Natural killer cell (primary cell): ENCODE measurements at places on chromosomes 12 and 14. TPM values are rescaled to one million over a fixed set of nuclear protein-coding genes. Genes with fewer than 3 reads are reported as not detected.

- DNase-seq, result no peak
Measured at GRCh38 chr12:69648476-69648875, 37.8 kb upstream of the LRRC10 start.

DNA sequence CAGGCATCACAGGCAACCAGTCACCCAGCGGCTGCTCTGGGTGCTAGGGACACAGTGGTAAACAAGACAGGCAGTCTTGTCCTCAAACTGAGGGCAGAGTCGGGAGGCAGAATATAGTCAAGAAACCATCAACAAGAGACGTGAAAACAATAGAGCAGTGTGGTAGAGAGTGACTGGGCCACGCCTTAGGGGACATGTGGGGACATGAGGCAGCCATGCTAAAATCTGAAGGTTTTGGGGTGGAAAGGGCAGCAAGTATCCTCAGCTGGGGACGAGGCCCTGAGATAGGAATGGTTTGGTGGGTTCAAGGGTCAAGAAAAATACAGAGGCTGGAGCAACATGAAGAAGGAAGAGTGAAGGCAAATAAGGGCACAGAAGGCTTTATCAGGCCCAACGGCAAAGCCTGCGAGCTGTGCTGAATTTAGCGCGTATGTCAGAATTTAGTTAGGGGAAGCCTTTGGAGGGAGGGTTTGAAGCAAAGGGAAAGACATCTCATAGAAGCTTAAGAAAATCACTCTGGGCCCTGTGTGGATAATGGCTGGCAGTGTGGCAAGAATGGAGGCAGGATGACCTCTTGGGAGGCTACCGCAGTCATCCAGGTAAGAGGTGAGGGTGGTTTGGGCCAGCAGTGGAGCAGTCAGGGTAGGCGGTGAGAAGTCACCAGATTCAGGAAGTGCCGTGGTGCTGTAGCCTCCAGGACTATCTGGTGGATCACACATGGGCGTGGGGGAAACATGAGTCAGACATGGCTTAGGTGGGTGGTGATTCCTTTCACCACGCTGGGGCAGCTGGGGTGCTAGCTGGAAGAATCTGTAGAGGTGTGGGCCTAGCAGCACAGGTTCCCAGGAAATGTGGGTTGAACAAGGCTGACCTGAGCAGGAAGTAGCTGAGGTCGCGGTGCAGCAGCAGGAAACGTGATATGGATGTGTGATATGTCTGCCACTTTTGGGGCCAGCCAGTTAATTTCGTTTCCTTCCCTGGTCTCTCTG is 3.0 kb downstream of the EVL start:
- peak; percentile 85 for DNase-seq

GRCh38 chr12:53579545-53579955 is 46.6 kb downstream of the ATF7 start:
- DNase-seq, result no peak

GRCh38 chr14:91294153-91294552 is 49.6 kb upstream of the GPR68 start:
- no peak for DNase-seq

GRCh38 chr12:126569706-126570105 is 1504.5 kb downstream of the AACS start:
- no peak for DNase-seq

GRCh38 chr12:25817166-25817565 is 141.3 kb upstream of the RASSF8 start:
- DNase-seq, result no peak

- no peak for DNase-seq
Measured at GRCh38 chr12:68919581-68920239, 13.3 kb downstream of the CPM start.

DNA sequence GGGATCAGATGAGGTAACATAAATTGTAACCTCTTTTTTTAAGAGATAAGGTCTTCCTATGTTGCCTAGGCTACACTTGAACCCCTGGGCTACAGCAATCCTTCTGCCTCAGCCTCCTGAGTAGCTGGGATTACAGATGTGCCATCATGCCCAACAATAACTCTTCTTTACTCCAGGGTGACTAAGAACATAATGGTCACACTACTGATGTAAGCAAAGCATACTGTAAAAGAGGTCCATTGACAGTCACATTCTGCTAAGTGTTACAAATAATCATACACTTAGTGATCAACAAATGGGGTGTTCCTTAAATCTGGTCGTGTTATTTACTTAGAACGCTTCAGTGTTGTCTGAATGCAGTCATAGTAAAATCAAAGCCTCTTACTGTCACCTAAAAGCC is 68.9 kb downstream of the EPS8 start:
- no peak for DNase-seq

GRCh38 chr14:69773571-69774276 is 6.8 kb downstream of the SRSF5 start:
- peak; percentile 33 for DNase-seq

- DNase-seq, result no peak
Measured at GRCh38 chr12:106255493-106255892, 7.7 kb upstream of the CKAP4 start.

GRCh38 chr14:51419685-51420084 is 179.6 kb downstream of the TMX1 start:
- peak; percentile 77 for DNase-seq

DNA sequence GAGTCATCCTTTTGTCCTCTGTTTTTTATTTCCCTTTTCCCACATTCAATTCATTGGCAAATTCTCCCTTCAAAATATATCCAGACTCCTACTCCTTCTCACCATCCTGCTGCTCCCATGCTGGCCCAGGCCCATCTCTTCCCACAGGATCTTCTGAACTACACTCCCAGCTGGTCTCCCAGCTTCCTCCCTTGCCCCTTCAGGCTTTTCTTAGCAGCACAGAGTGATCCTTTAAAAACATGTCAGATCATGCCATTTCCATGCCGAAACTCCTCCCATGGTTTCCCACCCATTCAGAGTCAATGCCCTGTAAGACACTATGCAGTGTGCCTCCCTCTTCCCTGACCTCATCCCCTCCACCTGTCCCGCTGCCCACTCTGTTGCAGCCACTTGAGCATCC is 2.4 kb upstream of the KRT84 start:
- DNase-seq, result no peak

DNA sequence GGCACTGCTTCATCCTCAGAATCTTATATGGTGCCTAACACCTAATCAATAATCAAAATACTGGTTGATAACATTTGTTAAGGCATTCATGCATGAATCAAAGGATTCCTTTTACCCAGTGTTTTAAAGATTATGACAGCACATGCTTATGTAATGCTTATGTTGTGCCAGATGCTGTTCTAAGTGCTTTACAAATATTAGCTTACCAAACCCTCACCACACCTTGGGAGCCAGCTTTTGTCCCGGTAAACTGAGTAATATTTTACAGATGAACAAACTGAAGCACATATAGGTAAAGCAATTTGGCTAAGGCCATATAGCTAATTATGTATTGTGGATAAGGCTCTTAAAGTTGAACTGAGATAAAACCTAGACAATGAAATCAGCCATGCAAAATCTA is 209.2 kb downstream of the ALX1 start:
- no peak for DNase-seq

GRCh38 chr12:49885118-49885517 is 18.6 kb downstream of the FAIM2 start:
- no peak for DNase-seq

GRCh38 chr12:22600181-22600580 is 24.8 kb upstream of the ETNK1 start:
- no peak for DNase-seq

DNA sequence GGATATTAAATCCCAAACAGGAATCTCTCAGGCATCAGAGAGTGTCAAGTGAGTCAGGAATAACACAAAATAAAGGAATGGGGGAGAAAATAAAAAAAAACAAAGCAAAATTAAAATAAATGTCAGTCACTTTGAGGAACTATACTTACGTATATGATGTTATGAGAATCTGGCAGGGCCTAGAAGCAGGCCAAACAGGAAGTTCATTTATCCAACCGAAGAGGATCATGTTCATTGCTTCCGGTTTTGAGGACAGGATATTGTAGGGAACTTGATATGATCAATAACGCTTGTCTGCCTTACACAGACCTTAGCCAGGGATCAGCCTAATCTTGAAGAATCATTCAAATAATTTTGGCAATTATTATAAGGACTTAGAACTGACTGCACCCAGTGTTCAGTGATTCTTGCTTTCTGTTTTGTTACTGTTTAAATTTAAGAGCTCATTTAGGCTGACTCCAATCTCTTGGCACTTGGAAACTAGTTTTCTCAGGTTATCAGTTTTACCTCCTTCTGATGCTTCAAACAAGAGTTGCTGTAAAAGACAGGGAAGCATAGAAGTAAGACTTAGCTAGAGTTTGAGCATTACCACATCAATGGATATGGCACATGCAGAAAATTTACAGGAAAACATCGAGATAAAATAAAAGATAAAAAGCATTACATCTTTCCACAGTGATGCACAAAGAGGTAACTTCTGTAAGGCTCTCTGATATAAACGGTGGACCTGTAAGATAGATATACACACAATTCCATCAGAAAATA is 53.4 kb downstream of the ZFC3H1 start:
- no peak for DNase-seq

DNA sequence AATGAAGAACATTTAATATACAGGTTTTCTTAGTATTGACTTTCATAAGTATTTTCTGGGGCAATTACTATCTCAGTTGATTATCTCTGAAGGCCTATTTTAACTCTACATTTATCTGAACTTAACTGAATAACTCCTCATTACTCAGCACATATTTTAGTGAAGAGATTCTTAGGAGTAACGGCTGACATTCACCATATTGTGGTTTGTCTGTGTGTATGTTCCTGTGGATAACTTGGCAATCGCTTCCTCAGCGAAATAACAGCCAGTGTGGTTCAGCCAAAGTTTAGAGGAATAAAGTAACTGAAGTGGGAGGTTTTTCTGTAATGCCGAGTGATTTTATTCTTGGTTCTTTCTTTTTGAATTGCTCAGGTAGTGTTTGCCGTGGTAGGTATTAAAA is 168.0 kb downstream of the RAD51B start:
- no peak for DNase-seq

- DNase-seq, result no peak
Measured at GRCh38 chr12:64270411-64270810, 48.3 kb upstream of the KICS2 start.

DNA sequence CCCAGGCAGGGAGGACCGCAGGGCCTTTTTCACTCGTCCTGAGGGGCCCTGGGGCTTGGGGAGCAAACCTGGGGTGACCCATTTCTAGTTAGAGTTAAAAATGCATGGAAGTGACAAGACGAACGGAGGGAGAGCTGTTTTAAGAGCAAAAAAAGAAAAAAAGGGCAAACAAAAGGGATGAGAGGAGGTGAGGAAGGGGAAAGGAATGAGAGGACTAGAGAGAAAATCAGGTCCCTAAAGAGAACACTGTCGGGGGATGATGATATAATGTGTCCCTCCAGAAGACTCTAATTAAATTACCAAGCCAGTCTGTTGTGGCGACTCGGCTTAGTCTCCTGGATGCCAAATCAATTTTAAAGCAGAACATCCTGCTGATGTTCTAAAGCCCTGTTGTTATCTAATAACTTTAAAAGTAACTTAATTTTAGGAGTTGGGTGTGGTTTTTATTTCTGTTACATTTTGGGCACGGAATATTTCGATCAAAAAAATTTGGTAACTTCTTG is 1.1 kb downstream of the ANO6 start:
- no peak for DNase-seq

DNA sequence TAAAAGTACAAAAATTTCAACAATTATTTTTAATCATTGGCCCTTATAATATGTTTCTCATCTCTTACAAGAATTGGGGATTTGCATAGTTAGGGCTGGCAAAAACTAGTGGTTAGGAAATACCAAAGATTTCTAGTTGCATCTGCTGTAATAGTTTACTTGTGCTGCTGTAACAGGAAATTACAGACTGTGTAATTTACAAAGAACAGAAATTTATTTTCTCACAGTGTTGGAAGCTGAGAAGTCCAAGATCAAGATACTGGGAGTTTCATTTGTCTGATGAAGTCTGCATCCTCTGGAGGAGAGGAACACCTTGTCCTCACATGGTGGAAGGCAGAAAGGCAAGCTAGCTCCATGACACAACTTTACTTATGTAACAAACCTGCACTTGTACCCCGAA is 157.0 kb downstream of the FLRT2 start:
- DNase-seq, result no peak

DNA sequence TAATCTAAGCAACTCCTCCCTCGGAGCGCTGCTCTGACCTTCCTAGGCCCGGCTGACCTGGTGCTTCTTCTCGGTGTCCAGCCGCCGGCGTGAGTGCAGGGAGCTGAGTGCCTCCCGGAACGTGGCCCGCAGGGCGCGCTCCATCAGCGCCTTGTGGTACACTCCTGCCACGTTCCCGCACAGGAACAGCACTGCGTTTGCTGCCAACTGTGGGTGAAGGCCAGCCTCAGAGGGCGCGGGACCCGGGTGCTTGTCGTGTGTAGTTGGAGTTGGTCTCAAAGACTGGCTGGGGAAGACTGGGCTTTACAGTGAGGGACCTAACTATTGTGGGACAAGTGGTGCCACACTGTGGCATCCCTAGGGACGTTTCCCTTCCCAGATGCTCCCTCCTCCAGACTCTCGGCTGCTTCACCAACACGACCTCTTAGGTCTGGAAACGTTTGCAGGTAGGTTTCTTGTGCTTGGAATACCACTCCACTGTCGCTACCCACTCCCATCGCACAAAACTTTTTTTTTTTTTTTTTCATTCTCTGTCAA is 3.1 kb downstream of the ADCY4 start:
- no peak for DNase-seq

GRCh38 chr12:120849765-120850164 is 54.4 kb downstream of the SPPL3 start:
- DNase-seq, result no peak

- no peak for DNase-seq
Measured at GRCh38 chr12:700016-700415, 36.8 kb upstream of the NINJ2 start.

- no peak for DNase-seq
Measured at GRCh38 chr12:43973993-43974392, 138.1 kb downstream of the TMEM117 start.

NYNRIN gene
- 0.23 TPM for total RNA-seq

KCNJ8 gene
- not detected for total RNA-seq

KITLG gene
- total RNA-seq, result not detected

FOXG1 gene
- not detected for total RNA-seq

BLTP3B gene
- 30.8 TPM for total RNA-seq

PIANP gene
- not detected for total RNA-seq

ADSS1 gene
- 2.7 TPM for total RNA-seq

FGD4 gene
- 3.5 TPM for total RNA-seq

GPRC5D gene
- total RNA-seq, result 5.5 TPM

ZFP36L1 gene
- total RNA-seq, result 166 TPM

FOXN4 gene
- not detected for total RNA-seq

MUCL1 gene
- total RNA-seq, result not detected

KIF26A gene
- total RNA-seq, result not detected

TRHDE gene
- total RNA-seq, result not detected

NUP37 gene
- total RNA-seq, result 14.7 TPM

LPAR5 gene
- 27.8 TPM for total RNA-seq

TSFM gene
- total RNA-seq, result 17.7 TPM
